ENCODE measurements at places on chromosomes 1 and 21.

DNA sequence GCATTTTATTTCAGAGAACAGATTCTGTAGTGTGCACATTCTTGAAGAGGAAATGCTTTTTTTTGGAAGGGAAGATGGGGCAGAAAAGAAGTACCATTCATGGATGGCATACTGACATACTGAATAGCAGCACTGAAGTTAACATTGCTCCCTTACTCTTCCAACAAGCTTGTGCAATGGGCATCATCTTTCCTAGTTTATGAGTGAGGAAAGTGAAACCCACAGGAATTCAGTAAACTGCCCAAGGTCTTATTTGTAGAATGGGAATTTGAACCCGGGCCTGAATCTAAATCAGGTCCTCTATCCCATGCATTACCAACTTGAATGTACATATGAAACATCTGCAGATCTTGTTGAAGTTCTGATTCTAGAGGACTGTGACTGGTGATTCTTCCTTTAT, 215.7 kb upstream of the FGGY start:
- DNase-seq = no peak

GRCh38 chr1:241142493-241142892, 214.5 kb downstream of the RGS7 start:
- no peak for DNase-seq

- no peak for DNase-seq
These were observed 426.7 kb upstream of the RUNX1 start for GRCh38 chr21:35475762-35476161.

GRCh38 chr1:86998280-86998679, 83.8 kb downstream of the HS2ST1 start:
- DNase-seq = no peak

GRCh38 chr1:172699111-172699510, 40.2 kb downstream of the FASLG start:
- DNase-seq = peak; percentile 82

GRCh38 chr1:50139339-50140181, 30.8 kb downstream of the ELAVL4 start:
- no peak for DNase-seq

- no peak for DNase-seq
These were observed 246.5 kb downstream of the TOMM20 start for GRCh38 chr1:234881893-234882771.

DNA sequence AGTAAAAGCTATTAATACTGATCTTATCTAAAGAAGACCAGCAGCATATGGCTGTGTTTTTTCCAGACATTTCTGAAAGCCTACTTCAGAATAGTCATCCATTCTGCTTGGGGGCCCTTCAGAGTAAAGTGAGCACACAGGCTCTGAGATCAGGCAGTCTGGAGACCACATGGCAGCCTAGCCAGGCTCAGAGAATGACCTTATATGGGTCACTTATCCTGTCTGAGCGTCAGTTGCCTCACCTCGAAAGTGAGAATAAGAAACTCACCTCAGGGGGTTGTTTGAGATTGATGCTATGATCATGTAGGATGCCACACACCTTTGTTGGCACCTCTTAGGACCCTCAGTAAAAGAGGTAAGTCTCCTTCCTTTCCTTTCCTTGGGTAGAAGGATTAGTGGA, 270.4 kb downstream of the GRIK1 start:
- DNase-seq = no peak

DNA sequence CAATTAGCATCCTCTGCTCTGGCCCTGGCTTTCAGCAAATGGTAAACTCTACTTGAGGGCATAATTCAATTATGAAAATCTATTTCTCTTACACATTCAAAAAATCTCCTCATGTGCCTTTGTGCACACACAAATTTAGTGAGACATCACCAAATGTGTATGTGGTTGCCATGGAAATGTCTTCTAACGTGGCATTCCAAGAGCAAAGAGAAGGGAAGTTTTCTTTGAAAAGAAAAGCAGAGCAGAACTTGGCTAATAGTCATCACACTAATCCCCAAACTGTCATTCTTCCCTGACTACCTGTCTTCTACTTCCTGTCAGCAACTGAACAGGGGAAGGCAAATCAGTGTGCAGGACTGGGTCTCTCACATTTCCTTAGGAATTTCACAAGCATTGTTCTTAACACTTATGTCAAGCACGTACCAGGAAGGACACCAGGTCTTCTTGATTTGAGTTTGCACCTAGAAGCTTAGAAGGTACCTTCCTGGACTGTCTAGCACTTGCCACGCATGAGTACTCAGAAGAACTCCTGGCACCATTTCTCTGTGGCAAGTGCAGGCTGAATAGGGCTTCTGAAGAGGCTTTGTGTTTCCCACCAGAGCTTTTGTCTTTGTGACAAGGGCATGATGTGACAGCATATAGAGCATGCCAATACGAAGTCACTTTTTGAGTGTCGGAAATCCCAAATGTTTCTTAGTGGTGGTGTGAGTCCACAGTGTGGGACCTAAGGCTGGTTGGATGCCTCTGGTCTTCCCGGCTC, 32.3 kb downstream of the MAN1C1 start:
- no peak for DNase-seq

DNA sequence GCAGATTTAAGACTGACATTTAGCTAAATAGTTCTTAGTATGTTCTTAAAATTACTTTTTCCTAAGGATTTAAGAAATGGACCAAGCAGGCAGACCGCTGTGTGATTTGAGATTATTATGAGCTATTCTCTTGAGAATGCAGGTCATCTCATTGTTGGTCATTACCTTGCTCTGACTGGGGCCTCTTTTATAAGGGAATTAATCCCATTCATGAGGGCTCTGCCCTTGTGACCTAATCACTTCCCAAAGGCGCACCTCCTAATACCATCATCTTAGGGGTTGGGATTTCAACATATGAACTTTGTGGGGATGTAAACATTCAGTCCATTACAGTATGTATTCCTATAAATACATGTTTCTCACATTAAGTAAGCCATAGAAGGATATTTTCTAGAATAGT, 24.2 kb downstream of the OSBPL9 start:
- DNase-seq = no peak

- no peak for DNase-seq
These were observed 44.3 kb upstream of the CAPZB start for GRCh38 chr1:19529664-19530063.

GRCh38 chr1:36829066-36829465, 205.2 kb downstream of the GRIK3 start:
- no peak for DNase-seq

DNA sequence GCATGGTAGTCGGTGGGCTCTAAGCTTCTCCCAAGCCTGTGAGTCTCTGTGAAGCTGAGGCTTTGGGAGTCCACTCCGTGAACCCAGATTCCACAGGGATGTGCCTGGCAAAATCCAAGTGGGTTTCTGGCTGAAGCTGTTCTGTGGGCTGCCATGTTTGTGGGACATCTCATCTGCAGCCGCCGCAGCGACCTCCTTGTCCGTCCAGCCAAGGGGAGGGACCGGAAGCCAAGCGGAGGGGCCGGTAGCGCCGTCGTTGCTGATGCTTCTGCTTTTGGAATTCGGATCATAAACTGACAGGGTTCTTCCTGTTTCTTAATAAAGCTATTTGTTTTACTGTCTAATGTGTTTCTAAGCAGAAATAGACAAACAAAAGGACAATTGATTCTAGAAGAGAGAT, 13.3 kb downstream of the KIF26B start:
- DNase-seq = no peak

DNA sequence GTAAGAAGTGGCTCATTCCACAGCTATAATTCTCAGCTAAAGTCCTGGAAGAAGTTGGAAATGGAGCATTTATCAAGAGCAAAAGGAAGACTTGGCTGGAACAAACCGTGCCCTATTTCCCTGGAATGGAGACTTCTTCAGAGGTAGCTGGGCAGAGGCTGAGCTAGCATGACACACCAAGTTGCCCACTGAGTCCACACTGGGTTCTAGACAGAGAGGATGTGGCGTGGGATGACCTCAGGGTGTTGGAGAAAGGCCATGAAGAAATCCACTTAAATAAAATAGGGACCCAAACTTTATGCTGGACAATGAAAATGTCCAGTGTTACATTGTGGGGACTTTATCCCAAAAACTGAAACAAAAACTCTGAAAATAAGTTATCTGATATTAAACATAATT, 116.2 kb downstream of the KCNJ6 start:
- DNase-seq = no peak

DNA sequence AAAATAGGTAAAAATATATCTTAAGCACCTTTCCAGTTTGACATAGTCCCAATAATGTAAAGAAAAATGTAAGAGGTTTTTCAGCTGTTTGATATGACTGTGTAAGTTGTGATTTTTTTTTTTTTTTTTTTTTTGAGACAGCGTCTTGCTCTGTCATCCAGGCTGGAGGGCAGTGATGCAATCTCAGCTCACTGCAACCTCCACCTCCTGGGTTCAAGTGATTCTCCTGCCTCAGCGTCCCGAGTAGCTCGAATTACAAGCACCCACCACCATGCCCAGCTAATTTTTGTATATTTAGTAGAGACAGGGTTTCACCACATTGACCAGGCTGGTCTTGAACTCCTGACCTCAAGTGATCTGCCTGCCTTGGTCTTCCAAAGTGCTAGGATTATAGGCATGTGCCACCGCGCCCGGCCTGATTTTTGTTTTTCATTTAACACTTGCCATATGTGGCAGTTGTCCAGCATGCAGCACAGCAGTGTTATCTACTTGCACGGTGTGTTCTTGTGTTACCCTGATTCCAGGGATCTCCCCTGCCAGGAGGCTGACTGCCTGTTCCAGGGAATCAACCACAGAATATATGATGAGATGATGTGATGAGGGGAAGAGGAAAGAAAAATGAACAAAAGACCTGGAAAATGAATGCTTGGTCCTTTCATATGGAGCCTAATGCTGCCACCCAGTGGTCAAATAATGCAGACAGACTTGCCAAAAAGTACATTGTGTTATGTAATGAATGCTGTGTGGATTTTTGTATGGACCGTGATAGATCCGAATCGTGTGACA, 79.0 kb downstream of the RAVER2 start:
- peak; percentile 61 for DNase-seq

- no peak for DNase-seq
These were observed 8.8 kb downstream of the SLC19A1 start for GRCh38 chr21:45533361-45533845.

GRCh38 chr21:26445440-26445839, 127.6 kb downstream of the CYYR1 start:
- DNase-seq = no peak

- no peak for DNase-seq
These were observed 45.9 kb downstream of the ZNF697 start for GRCh38 chr1:119602169-119602568.

All from activated CD4-positive, alpha-beta memory T cell treated with anti-CD3 and anti-CD28 coated beads, Interleukin-2, amount 10 ng/mL, durations not matched to agents 7 days and 5 days (primary cell).